Pulmonary artery endothelial cell (primary cell): ENCODE measurements at places on chromosomes 5 and 9. TPM values are rescaled to one million over a fixed set of nuclear protein-coding genes. Genes with fewer than 3 reads are reported as not detected.

- no peak for DNase-seq
Observed at GRCh38 chr9:75855509-75855908, 35.0 kb upstream of the PCSK5 start.

- DNase-seq: no peak
Observed at GRCh38 chr5:45507178-45507577, 189.0 kb downstream of the HCN1 start.

DNA sequence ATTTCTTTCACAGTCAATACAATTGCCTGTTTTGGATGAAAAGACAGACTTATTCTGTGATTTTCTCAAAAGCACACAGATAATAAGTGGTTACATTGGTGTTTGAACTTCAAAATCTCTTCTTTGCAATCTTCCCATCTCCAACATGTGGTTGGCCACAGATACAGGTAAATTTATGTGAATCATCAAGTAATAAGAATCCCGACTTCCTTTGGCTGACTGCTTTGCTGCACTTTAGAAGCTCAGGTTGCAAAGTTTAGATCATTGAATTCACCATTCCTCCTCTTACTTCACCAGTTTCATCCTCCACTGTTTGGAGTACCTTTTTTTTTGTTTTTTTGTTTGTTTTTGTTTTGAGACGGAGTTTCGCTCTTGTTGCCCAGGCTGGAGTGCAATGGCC lies 56.5 kb upstream of the ADRB2 start:
- no peak for DNase-seq

- DNase-seq: no peak
Observed at GRCh38 chr9:101332362-101332761, 52.4 kb downstream of the BAAT start.

GRCh38 chr9:84276741-84277140 lies 63.8 kb downstream of the SLC28A3 start:
- DNase-seq: no peak

DNA sequence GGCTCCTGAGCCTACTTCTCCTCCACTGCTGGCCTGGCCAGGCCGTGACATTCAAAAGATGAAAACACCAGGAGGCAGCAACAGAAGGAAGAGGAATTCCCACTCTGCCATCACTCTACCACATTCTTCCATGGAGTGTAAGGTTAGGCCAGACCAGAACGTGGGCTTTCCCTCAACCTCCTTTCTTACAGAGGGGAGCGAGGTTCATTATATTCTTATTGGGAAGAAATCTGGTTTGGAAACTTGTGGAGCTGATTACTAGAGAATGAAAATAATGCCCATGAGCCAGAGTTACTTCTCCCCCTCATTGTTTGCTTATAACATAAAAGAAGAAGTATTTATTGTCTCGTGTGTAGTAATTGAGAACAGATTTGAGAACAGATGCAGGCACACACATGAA lies 136.3 kb upstream of the BASP1 start:
- DNase-seq: no peak

DNA sequence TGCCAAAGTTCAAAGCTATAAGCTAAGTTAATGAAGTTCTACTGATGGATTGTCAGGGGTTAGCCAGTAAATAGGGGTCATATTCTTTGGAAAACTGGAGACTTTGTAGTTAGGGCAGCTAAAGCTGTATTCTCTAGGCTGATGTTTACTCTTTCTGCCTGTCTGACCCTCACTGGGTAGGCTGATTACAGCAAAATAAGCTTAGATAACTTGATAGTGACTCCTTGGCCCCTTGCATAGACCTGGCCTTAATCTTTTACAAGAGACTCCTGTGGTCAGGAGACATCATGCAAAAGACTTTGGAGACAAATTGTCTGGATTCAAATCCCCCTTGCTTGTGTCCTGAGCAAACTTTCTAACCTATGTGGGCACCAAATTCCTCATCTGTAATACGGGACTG lies 314.4 kb upstream of the MSX2 start:
- DNase-seq: no peak

- DNase-seq: no peak
Observed at GRCh38 chr5:148834689-148835088, 8.3 kb downstream of the ADRB2 start.

DNA sequence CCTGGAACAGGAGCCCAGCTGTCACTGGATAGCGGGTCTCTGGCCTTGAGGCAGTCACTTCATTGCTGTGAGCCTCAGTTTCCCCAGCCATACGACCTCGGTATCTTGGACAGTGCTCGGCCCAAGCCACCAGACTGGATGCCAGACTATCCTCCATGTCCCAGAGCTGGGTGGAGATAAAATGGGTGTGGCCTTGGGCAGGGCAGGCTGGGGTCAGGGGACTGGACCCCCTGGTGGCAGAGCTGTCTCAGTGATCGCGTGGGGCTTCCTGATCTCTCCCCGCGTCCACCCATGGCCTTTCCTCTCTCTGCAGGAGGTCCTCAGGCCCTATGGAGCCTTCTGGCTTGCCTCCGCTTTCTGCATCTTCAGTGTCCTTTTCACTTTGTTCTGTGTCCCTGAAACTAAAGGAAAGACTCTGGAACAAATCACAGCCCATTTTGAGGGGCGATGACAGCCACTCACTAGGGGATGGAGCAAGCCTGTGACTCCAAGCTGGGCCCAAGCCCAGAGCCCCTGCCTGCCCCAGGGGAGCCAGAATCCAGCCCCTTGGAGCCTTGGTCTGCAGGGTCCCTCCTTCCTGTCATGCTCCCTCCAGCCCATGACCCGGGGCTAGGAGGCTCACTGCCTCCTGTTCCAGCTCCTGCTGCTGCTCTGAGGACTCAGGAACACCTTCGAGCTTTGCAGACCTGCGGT lies 10.0 kb downstream of the SLC2A8 start:
- DNase-seq: no peak

DNA sequence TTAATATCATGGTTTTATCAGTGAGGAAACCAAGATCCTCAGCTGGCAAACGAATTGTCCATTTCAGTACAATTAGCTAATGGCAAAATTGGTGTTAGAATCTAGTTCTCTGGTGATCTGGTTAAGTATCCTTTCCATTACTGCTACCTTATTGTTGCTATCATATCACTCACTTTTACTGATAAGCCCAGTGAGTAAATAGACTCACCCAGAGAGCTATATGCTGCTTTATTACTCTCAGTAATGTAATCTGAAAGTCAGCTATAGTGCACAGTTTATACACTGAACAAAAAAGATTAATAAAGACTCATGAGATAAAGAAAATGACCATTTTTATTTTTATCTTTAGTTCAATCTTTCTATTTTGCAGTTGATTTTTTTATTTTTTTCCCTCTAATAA lies 95.0 kb downstream of the DMAC1 start:
- no peak for DNase-seq

DNA sequence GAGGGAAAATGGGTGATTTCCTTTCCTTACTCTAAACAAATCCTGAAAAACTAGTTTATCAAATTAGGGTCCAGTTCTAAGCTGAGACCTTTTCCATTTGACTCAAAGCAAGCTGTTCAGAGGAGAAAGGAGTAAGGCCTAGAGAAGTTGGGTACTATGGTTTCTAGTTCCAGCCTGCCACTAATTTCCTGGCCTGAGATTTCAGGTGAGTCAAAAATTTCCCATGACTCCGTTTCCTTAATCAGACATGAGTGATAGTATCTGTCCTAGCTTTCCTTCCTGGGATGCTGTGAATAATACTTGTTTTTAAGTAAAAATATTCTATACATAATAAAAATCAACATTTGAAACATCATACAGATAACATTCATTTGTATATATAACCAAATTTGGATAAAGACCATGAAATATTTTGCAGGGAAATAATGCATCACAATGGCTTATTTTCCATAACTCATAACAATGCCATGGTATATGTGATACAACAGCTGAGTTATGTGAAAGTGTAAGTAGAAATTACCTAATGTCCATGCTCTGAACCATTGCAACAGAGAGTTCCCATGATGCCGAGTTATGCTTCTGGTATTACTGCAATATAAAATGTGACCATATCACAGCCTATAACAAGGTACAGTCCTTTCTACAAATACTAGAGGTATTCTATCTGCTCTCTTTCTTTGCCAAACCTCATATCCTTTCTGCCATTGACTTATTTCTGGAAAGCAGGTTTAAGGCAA lies 142.7 kb downstream of the MLLT3 start:
- DNase-seq: no peak

DNA sequence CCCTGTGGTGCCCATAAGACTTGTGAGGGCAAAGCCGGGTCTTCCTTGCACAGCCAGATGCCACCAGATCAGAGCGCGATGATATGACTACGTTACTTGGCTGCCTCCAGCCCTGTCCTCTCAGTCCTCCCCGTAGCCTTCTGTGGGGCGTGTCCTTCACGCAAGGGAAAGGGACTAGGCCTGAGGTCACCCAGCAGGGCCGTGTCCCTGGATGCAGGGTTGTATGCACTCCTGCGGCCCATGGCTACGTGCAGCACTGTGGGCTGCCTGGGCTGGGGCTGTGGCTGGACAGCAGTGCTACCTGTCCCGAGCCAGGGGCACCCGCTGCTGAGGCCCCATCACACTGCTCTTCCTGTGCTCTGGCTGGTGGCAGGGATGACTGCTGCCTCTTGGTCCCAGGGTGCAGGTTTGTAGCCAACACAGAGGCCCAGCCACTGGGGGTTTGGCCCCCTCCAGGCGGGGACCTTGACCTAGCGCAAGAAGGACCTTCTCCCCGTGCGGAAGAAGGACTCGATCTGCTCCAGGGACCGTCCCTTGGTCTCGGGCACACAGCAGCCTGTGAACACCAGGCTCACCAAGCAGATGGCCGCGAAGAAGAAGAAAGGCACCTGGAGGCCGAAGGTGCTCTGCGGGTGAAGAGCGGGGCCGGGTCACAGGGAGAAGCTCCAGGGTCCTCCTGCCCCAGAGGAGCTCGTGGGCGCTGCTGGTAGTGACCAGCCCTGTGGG lies 7.2 kb downstream of the SLC2A6 start:
- no peak for DNase-seq

DNA sequence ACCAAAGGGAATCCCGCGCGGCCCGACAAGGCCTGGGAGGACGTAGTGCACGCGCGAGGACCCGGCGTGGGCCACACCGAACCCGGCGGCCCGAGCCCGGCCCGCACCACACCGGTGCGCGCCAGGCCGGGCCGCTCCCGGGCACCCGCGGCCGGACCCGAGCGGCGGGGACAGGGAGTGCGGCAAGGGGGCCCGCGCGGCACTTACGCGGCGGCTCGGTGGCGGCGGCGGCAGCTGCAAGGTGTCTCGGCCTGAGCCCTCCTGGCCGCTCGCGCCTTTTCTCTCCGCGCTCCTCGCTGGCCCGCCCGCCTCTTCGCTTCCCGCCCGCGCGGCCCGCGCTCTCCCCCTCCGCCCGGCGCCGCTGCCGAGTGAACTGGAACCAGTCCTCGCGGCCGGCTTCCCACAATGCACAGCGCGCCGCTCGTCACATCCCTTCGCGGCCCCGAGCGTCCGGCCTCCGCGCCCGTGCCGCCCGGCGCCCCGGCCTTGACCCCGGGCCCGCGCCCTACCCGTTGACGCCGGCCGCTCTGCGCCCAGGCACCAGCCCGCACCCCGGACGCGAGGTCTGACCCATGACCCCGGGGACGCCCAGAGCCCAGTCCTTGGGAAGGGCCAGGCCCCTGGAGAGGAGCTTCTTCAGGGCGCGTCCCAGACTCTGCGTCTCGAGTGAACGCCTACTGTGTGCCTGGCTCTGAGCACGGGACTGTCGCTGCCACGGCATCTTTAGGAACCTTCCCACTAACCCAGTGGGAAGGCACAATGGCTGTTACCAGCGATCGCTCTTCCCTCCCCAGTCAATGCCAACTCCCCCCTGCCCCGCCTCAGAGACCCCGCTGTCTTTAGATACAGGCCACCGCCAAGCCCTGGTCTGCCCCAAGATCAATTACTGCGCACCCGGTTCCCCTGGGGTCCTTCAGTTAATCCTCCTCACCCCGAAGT lies at the start of gene MACROH2A1:
Gene MACROH2A1, minus strand, starts transcription at position 377 of the 939 bp plus-strand sequence. CDS start 10,138 bp downstream, outside the sequence.
- DNase-seq: peak; percentile 36

DNA sequence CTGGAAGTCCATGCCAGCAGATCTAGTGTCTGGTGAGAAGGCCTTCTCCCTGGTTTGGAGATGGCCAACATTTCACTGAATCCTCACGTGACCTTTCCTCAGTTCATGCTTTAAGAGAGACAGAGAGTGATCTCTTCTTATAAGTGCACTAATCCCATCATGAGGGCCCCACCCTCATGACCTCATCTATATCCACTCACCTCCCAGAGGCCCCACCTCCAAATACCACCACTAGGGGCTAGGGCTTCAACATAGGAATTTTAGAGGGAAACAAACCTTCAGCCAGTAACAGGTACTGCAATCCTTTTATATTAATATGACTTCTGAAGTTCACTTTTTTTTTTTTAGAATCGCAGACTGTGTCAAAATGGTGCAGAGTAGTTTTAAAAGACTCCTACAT lies 496.9 kb upstream of the ADAMTS16 start:
- no peak for DNase-seq

- no peak for DNase-seq
Observed at GRCh38 chr5:132227485-132228240, at the start of gene P4HA2. TSS of gene P4HA2 (minus strand) at chr5:132227853. CDS start at chr5:132218626, 9,227 bp downstream.

GRCh38 chr9:86788456-86788855 lies 158.8 kb downstream of the GAS1 start:
- no peak for DNase-seq

- DNase-seq: peak; percentile 94
Observed at GRCh38 chr9:120580051-120580896, at the start of gene CDK5RAP2. TSS of gene CDK5RAP2 (minus strand) at chr9:120580167. CDS start at chr9:120579978, 189 bp downstream.

GRCh38 chr5:97839341-97840086 lies 656.5 kb upstream of the RIOK2 start:
- peak; percentile 47 for DNase-seq

- DNase-seq: no peak
Observed at GRCh38 chr5:137649228-137649935, 86.5 kb downstream of the KLHL3 start.

DNA sequence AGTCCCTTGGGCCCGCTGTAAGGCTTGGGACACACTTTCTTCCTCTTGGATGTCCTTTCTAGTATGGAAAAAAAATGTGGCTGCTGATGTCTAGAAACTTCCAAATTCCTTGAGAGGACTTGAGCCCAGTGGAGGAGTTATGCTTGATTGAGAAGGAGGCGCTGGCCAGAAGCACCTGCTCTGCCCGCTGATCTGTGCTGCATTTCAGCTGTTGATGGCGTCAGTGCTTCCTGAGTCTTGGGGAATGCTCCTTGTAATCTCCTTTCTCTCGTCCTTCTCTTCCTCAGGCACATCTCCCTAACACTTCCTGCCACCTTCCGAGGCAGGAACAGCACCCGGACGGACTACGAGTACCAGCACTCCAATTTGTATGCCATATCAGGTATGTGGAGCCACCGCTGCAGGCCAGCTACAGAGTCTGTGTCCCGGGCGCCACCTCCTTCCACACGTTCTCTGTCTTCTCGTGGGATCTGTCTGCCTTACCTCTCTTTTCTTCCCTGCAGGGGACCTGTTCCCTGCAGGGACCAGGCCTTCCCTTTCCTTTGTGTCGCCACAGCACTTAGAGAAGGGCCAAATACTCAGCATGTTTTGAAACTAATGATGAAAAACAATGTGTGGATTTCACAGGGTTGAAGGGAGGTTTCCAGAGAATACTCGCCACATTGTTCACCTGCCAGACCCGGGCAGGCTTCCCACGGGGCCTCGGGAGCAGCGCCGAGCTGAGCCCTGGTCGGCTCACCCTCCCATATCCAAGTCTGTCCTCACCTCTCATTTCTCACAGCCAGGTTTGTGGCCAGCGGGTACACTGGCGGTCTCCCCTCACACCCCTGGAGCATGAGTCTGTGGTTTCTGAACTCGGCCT lies 95.2 kb downstream of the MVB12B start:
- no peak for DNase-seq

Gene CENPP
- total RNA-seq: 5.3 and 7.2 TPM in 2 replicates

Gene ASPN
- total RNA-seq: 0.07 and 0.11 TPM in 2 replicates

Gene TSLP
- total RNA-seq: 0.53 TPM in 1 of 2 replicates, not detected in the other

Gene NPDC1
- 31.2 and 33.0 TPM in 2 replicates for total RNA-seq

Gene NDUFS6
- total RNA-seq: 57.7 and 68.9 TPM in 2 replicates

Gene SPATA31E1
- total RNA-seq: not detected in 2 replicates

Gene CDKN2B-AS1
- 0.39 and 0.66 TPM in 2 replicates for total RNA-seq

Gene DCAF10
- total RNA-seq: 21.0 and 32.8 TPM in 2 replicates

Gene CAPSL
- not detected in 2 replicates for total RNA-seq

Gene PCDHB16
- under 0.01 and 0.13 TPM in 2 replicates for total RNA-seq

Gene ANKRD34B
- not detected in 2 replicates for total RNA-seq

Gene PPP3R2
- not detected in 2 replicates for total RNA-seq
